ENCODE measurements at places on chromosomes 4 and X.
A peak's percentile ranks its signal among the peaks of the same experiment; 100 is the strongest.

- DNase-seq, result no peak
These were observed 167.5 kb upstream of the SLC7A11 start for GRCh38 chr4:138409670-138410069.

DNA sequence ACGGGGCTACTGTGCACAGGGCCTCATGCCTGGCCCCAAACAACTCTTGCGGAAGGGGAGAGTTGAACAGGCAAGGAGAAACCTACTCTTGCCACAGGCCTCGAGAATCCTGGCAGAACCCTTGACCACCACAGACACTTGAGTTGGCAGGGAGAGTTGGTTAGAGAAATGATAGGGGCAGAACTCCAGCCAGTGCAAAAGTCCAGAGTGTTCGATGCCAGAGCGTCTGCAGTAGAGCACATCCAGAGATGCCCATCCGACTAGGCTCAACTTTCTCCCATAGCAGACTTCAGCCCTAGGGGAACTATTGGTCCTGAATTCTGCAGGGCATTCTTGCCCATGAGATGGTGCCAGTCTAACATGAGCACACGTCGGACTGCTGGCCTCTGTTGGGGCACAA, 45.4 kb upstream of the RADX start:
- no peak for DNase-seq

DNA sequence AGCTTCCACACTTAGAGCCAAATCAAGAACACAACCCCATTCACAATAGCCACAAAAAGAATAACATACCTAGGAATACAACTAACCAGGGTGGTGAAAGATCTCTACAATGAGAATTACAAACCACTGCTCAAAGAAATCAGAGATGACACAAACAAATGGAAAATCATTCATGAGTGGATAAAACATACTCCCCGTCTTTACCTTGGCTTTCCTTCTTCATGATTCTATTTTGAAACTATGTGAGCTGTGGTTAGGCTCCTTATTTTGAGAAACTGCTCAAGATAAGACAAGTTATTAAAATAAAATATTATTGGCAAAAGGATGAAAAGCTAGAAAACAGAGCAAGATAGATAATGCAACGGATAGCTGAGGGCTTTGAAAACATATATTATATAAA, 598.1 kb upstream of the FAT1 start:
- DNase-seq, result no peak

GRCh38 chr4:45120163-45120562, 393.8 kb upstream of the GNPDA2 start:
- DNase-seq, result no peak

GRCh38 chrX:9164533-9165426, 130.9 kb upstream of the FAM9B start:
- no peak for DNase-seq

DNA sequence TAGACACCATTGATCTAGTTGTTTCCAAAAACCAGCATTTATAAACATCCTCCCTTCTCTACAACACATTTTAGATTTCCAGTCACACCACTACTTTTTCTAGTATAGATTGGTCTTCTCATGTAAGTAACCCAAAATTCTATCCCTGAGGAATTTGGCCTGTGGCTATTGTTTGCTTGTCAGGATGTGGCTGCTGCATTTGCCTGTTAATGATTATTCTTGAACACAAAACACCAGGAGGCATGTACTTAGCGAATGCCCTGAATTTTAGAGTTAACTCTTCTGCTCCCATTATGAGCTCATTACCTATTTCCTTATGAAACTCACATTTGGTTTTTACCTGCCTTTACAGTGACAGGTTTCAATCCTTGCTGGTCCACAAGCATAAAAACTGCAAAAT, 102.0 kb upstream of the FSTL5 start:
- DNase-seq, result no peak

DNA sequence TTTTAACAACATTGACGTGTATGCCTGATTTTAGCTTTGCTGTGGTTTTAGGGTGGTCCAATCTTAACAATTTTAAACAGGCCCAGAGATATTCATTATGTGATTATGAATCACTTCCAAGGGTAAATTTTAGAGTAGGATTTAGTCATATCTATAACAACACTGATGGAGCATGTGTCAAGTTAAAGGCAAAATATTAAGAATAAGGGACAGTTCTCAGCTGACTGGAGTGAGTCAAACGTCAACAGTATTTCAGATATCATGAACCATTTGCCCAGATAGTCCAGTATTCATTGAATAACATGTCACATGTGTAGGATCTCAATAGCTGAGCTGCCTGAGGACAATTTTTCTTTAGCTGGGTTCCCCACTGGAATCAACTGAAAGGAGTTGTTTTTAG, 61.3 kb upstream of the VCX2 start:
- no peak for DNase-seq

GRCh38 chr4:39825090-39825489, 127.2 kb downstream of the UBE2K start:
- DNase-seq, result no peak

GRCh38 chrX:110182865-110183264, 135.0 kb downstream of the AMMECR1 start:
- no peak for DNase-seq

GRCh38 chr4:132513491-132513890, 635.6 kb upstream of the PCDH10 start:
- no peak for DNase-seq

DNA sequence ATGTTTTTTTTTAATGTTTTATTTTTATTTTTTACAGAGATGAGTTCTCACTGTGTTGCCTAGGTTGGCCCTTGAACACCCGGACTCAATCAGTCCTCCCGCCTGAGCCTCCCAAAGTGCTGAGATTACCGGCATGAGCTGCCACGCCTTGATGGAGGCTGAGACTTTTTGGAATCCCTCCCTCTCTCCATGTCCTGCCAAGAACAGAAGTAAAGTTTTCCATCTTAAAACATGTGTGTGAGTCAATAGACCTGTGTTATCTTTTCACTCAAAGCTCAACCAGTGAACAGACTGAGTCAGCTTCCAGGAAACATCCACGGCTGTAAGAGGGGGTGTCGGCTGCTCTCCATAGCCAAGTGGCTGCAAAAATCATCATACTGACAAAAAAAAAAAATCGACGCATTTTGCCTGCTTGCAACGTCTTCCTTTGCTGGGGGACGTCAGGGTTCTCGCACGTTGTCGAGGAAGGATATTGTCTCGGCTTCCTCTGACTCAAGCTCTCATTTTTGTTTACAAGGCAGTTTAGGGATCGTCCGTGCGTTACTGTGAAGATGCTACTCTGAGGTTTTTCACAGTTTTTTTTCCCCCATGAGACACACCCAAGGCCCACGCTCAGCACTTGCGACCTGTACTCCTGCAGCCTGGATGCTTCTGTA, 10.0 kb upstream of the ASMTL start:
- DNase-seq, result peak; percentile 51

DNA sequence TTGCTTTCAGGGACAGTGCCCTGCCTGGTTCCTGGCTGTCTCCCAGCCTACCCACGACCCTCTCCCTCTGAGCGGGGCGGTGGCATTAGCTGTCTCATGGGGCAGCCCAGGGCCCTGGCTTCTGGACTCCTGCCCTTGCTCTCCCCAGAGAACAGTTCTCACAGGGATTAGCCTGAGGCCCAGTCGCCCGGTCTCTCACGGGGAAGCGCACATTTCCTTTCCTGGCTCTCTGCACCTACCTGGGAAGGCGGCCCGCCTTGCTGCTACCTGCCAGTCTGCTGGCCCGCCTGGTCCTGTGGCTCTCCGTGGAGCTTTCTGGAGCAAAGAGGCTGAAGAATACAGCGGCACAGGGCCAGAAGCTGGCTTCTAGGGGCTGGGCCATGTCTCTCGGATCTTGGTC, 128.4 kb downstream of the FHDC1 start:
- no peak for DNase-seq

- DNase-seq, result no peak
These were observed 9.6 kb upstream of the DLG3 start for GRCh38 chrX:70434914-70435586.

DNA sequence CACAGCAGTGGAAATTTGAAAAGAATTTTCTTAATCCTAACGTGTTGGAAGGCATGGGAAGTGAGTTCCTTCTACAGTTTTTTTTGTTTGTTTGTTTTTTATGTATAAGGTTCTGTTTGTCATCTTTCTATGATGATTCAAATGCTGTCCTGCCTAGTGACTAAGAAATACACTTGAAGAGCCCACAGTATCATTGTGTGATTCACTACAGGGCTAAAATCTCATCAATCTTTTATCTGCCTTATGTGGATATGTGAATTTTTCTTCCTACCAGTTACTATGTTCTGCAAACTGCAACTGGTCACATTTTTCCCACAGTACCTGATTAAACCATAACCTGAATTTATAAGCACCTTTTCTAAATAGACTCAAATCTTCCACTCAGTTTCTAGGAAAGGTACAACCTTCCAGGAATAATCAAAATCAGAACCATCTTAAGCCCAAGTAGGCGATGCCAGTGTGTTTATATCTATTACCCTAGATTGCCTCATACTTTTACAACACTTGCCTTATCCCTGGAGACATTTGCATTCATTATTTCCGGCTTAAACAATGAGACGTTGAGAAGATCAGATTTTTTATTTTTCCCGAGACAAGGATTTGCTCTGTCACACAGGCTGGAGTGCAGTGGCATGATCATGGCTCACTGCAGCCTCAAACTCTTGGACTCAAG, 214.6 kb upstream of the GALNT7 start:
- no peak for DNase-seq

- DNase-seq, result no peak
These were observed 9.6 kb downstream of the AMER1 start for GRCh38 chrX:64195862-64196261.

GRCh38 chrX:11374570-11374969, 81.4 kb downstream of the AMELX start:
- no peak for DNase-seq

DNA sequence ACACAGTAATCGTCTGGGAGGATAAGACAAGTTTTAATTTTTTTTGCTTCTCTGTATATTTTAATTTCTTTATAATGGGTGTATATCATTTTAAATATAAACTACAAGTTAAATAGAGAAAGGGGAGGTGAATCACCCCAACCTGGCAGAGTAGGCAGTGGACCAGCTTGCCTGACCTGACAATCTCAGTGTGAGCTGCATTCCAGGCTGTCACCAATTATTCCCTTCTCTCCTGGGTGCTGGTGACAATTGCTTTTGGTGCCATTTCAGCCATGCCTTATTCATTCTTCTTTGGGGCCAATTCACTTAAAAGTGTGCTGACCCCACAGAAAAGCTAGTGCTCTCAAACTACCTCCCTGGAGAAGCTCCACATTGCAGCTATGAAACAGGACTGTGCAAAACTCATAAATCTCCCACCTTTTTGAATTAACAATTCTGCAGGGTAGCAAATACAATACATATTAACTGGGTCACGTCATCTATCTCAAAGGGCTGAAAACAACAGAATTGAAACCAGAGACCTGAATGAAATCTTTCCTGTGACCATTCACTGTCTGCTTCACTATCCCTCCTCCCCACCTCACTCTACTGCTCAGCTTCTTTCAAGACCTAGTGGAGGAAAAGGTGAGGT, 359.0 kb downstream of the HS3ST1 start:
- DNase-seq, result no peak

DNA sequence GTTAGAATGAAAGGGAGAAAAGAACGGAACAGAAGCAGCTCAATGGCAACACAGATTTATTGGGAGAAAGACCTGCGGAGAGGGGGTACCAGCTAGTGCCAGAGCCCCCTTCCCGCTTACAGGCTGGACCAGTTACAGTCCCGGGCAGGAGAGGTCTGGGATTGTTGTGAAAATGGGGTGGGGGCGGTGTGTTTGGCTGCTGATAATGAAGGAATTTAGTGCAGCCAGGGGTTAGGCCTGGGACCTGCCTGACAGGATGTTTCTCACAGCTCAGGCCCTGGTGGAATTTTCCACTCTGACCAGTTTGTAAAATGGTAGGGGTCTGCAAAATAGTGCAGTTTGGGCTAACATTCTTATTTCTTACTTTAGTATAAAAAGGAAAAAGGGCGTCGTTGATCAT, 75.4 kb upstream of the SPIN4 start:
- no peak for DNase-seq

DNA sequence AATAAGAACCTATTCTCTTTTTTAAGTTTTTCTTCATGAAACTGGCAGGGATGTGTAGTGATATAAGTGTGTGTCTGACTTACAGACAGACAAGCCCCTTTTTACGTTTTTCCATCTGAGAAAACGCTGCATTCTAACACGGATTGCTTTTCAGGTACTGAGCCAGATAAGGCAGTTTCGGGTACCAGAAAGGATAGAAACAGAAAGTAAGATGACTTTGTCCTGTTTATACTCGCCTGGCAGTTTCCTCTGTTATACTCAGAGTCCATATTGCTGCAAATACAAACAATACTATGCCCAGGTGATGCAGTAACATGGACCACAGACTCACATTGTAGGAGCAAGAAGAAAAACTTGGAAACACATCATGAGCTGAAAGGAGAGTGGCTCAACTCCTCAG, 2320.6 kb upstream of the AGA start:
- no peak for DNase-seq

DNA sequence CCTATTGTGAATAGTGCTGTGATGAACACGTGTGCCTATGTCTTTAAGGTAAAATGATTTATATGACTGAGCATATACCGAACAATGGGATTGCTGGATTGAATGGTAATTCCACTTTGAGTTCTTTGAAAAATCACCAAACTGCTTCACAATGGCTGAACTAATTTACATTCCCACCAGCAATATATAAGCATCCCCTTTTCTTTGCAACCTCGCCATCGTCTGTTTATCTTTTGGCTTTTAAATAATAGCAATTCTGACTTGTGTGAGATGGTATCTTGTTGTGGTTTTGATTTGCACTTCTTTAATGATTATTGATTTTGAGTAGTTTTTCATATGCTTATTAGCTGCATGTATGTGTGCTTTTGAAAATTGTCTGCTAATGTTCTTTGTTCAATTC, 31.8 kb upstream of the UGT2A1 start:
- no peak for DNase-seq

DNA sequence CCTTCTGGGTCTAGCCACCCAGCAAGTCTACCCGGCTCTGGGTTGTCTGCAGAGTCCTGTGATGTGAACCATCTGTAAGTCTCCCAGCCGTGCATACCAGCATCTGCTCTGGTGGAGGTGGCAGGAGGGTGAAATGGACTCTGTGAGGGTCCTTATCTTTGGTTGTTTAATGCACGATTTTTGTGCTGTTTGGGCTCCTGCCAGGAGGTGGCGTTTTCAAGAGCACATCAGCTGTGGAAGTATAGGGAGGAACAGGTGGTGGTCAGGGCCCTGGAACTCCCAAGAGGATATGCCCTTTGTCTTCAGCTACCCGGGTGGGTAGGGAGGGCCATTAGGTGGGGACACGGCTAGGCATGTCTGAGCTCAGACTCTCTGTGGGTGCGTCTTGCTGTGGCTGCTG, 66.5 kb upstream of the ZFP42 start:
- no peak for DNase-seq

DNA sequence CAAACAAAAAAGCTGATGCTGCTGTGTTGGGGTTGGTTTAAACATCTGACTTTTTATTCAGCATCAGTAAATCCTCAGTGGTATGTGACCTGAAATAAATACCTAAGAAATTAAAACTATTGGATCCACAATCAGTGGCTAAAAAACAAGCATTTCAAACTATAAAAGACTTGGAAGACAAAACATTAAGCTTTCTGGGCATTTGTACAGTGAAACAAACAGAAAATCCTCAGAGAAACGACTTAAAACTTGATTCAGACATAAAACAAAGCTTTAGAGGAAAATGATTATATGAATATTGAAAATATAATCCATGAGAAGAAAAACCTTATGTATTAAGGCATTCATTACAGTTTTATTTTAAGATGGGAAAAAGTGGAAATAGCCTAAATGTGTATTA, 213.3 kb upstream of the INTU start:
- DNase-seq, result no peak

Data from stimulated activated CD4-positive, alpha-beta T cell treated with anti-CD3 and anti-CD28 coated beads, Interleukin-12 subunit alpha, Interleukin-12 subunit beta, amount 100 ng/mL, for 24 hours (primary cell).